ENCODE measurements at places on chromosomes 7 and 10.

- DNase-seq: peak; percentile 24
Measured at GRCh38 chr10:44950326-44951225, 9.0 kb upstream of the RASSF4 start.

DNA sequence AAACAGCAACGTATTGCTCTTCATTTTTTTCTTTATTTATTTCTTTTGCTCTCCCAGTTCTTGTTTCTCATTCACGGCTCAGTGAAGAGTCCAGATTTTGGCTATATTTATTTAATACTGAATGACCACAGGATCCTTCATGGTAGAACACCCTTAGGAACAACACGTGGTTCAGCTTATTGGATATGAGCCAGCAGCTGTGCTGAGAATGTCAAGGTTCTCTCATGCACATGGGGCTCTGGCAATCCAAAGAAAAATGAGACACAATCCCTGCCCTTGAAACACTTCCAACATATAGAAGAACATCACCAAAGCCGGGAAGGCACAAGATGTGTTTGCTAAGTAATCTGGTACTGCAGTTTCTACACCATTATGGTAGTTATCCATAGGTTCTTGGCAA, 852.9 kb downstream of the SORCS1 start:
- DNase-seq: no peak

DNA sequence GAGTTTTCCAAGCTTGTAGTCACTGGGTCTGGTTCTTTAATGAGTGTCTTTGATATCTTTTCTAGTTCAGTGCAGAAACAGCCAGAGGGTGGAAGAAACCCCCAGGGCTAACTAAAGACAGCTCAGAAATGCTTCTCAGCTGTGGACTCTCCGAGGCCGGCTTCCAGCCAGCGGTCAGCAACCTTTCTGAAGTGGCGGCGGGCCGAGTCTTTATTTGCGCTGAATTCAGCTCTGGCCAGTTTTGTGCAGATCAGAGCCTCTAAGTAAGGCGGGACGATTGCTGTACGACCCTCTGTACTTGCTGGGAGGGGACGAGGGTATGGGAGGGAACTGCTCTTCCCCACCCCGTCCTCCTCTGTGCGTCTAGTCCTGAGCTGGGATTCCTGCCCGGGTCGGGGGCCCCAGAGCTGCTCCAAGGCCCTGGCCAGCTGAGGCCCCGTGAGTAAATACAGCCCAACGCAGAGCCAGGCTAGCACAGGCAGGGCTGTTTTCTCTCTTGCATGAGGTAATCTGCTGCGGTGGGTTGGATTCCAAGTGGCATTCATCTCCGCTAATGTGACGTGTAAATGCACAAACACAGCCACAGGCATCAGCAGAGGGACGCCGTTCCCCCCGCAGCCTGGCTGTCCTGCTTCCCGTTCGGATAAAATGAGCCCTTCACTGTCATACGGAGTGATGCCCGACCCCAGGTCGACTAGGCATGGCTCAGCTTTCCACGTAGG, 159.8 kb downstream of the PIP4K2A start:
- DNase-seq: peak; percentile 73

- DNase-seq: no peak
Measured at GRCh38 chr7:150369748-150370501, 1.3 kb downstream of the REPIN1 start.

DNA sequence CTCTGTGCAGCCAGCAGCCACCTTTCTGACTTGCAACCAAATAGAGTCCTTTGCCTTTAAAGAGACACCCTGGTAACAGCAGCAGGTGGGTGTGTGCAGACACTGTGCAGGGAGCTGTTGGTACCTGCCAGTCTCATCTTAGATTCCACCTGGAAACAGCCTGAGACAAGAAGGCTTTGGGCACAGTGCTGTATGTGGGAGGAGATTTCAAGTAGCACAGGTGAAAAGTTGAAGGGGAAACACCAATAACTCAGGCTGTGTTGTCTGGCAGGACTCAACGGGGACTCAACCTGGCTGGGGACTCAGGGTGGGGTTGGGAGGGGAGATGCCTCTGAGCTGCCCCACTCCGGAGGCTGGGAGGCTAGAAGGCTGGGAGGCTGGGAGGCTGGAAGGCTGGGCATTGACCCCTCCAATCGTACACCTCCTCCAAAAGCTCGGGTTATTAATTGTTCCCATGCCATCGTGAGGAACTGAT, 6.7 kb downstream of the CPXM2 start:
- DNase-seq: no peak

Data from ecto neural progenitor cell (in vitro differentiated cells).